ENCODE measurements at places on chromosomes 1 and 21. TPM values are rescaled to one million over a fixed set of nuclear protein-coding genes. Genes with fewer than 3 reads are reported as not detected.

GRCh38 chr21:32612999-32613337, 791 bp upstream of the CFAP298 start:
- H3K27me3 ChIP-seq = no peaks in the 10 kb centered on the region
- H3K4me1 ChIP-seq = peaks cover 24% of the 10 kb centered on the region
- peak overlapping the region; percentile 67 for H3K4me3 ChIP-seq
- H3K36me3 ChIP-seq = no peaks in the 10 kb centered on the region
- peak overlapping the region; percentile 85 for H3K27ac ChIP-seq

- no peaks in the 10 kb centered on the region for H3K27me3 ChIP-seq
- H3K27ac ChIP-seq = no peak overlapping the region
- no peak for DNase-seq
- H3K4me3 ChIP-seq = no peak overlapping the region
- H3K4me1 ChIP-seq = peaks cover 19% of the 10 kb centered on the region
- no peaks in the 10 kb centered on the region for H3K36me3 ChIP-seq
Observed at GRCh38 chr1:14759042-14759818, 160.7 kb downstream of the KAZN start.

- H3K4me3 ChIP-seq = no peak overlapping the region
- no peaks in the 10 kb centered on the region for H3K36me3 ChIP-seq
- DNase-seq = no peak
- no peaks in the 10 kb centered on the region for H3K27me3 ChIP-seq
- H3K4me1 ChIP-seq = peaks cover 20% of the 10 kb centered on the region
- no peak overlapping the region for H3K27ac ChIP-seq
Observed at GRCh38 chr1:2337081-2337480, 54.3 kb downstream of the MORN1 start.

GRCh38 chr1:18527921-18528320, 47.2 kb downstream of the KLHDC7A start:
- H3K27me3 ChIP-seq = no peaks in the 10 kb centered on the region
- H3K27ac ChIP-seq = no peak overlapping the region
- H3K4me3 ChIP-seq = no peak overlapping the region
- H3K36me3 ChIP-seq = no peaks in the 10 kb centered on the region
- DNase-seq = no peak

DNA sequence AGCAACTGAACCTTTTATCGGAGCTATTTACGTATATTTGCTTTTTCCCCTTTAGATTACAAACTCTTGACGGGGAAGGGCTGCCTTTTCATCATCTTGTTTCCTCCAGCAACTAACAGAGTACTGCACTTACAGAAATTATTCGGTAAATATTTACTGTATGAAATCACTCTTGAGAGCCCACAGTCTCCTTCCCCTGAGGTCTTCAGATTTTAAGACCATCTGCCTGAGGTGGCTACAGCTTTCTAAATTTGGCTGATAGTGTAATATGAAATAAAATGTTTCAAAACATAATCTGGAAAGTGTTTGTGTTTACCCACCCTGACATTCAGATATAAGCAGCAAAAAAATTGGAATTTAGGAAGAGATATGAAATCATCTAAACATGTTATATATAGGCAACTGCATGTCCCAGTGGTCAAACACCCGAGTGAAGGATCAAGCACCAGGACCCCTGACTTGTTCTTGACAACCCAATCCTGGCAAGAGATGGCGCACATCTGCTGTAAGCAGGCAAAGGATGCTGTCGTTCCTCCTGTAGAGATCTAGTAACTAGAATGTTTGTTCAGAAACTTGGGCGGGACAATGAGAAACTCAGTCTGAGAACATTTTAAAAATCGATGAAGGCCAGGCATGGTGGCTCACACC, 60.9 kb downstream of the SIPA1L2 start:
- no peaks in the 10 kb centered on the region for H3K36me3 ChIP-seq
- no peaks in the 10 kb centered on the region for H3K27me3 ChIP-seq
- DNase-seq = no peak
- H3K4me1 ChIP-seq = no peaks in the 10 kb centered on the region
- H3K27ac ChIP-seq = no peak overlapping the region

DNA sequence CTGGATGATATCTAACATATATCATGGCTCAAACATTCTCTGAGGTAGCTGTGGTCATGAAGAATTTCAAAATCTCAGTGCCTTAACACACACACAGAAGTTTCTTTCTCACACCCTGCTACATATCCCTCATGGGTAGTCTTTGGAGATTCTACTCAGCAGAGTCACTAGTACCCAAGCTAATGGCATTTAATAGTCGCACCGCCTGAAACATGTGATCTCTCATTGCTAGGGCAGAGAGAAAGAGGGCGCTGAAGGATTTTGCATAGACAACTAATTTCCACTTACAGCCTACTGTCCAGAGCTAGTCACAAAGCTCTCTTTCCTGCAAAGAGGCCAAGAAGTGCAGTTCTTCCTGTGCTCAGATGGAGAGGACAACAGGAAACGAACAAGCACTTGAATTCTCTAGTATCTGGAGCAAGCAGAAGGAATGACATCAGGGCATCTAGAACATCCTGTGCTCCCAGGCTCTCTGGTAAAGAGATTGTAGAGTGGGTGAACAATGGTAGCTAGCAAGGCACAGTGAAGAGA, 183.4 kb upstream of the PTBP2 start:
- H3K36me3 ChIP-seq = no peaks in the 10 kb centered on the region
- H3K27me3 ChIP-seq = no peaks in the 10 kb centered on the region
- no peak for DNase-seq
- H3K4me3 ChIP-seq = no peak overlapping the region
- peaks cover 24% of the 10 kb centered on the region for H3K4me1 ChIP-seq

Gene LAMC2
- 13.3 TPM for total RNA-seq

Gene AADACL4
- total RNA-seq = not detected

Gene MYBPH
- not detected for total RNA-seq

Gene HSF2BP
- total RNA-seq = 2.7 TPM

- peaks cover 7% of the 10 kb centered on the region for H3K36me3 ChIP-seq
- H3K4me1 ChIP-seq = peaks cover under 1% of the 10 kb centered on the region
- DNase-seq = no peak
- H3K4me3 ChIP-seq = no peak overlapping the region
Observed at GRCh38 chr1:81841795-81842194, 41.1 kb downstream of the ADGRL2 start.

Gene OR2L3
- total RNA-seq = not detected

Gene AGPAT3
- 34.4 TPM for total RNA-seq

DNA sequence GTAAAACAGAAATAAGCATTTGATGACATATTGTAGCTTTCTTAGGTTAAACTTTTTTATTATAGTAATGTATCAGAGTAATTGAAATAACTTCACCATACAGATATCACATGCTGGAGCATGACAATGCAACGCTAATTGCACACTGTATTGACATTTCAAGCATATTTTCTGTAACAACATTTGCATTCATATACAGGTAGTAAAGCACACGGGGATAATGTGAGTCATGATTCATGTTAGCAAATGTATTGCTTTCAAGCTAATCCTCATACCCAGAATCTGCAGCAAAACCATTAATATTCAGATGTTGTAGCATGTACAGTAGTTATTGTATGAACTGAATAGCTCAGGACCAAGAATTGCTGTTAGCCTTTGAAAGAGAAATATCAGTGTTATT, 133.9 kb downstream of the TTLL7 start:
- H3K4me1 ChIP-seq = peaks cover 6% of the 10 kb centered on the region
- no peak overlapping the region for H3K4me3 ChIP-seq
- H3K27me3 ChIP-seq = no peaks in the 10 kb centered on the region
- no peaks in the 10 kb centered on the region for H3K36me3 ChIP-seq
- H3K27ac ChIP-seq = no peak overlapping the region
- DNase-seq = no peak

DNA sequence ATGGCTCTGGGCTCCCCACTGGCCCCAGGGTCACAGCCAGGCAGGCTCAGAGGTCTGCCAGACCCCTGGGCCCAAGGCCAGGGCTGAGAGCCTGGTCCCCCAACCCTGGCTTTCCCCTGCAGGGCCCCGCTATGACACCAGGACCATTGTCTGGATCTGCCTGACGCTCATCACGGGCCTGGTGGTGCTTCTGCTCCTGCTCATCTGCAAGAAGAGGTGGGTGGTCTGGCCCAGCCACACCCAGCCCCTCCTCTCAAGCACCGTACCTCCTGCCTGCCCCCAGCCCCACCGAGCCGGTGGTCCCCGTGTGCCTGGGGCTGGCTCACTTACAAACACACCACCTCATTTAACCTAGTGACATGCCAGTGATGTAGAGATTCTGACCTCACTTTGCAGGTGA, 31.8 kb downstream of the EPHA8 start:
- no peak for DNase-seq
- H3K36me3 ChIP-seq = no peaks in the 10 kb centered on the region
- no peaks in the 10 kb centered on the region for H3K27me3 ChIP-seq
- H3K27ac ChIP-seq = no peak overlapping the region
- no peaks in the 10 kb centered on the region for H3K4me1 ChIP-seq
- no peak overlapping the region for H3K4me3 ChIP-seq
